ENCODE measurements at places on chromosomes 1 and 21. TPM values are rescaled to one million over a fixed set of nuclear protein-coding genes. Genes with fewer than 3 reads are reported as not detected.

The GRIK1 gene
- not detected for total RNA-seq

The PDZK1IP1 gene
- not detected for total RNA-seq

The PIGR gene
- 2.6 TPM for total RNA-seq

The SMCP gene
- not detected for total RNA-seq

The RGS16 gene
- total RNA-seq: 6.5 TPM

The THEM5 gene
- total RNA-seq: not detected

GRCh38 chr1:106995970-106996369, 60.5 kb upstream of the PRMT6 start:
- no peak for DNase-seq

DNA sequence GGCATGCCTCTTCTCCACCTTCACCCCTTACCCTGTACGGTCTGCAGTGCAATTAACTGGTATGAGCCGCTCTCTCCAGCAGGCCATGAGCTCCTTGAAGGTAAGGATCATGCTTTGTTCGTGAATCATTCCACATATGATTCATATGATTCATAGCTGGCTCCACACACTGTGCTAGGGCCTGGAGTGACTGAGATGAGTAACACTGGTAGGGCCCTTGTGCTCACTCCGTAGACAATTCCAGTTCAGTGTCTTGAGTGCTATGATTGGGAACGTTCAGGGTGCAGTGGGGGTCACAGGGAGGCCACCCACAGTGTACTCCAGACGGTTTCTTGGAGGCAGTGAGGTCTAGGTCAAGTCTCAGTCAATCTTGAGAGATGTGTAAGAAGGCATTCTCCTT, 239.8 kb downstream of the LMX1A start:
- peak; percentile 48 for DNase-seq

DNA sequence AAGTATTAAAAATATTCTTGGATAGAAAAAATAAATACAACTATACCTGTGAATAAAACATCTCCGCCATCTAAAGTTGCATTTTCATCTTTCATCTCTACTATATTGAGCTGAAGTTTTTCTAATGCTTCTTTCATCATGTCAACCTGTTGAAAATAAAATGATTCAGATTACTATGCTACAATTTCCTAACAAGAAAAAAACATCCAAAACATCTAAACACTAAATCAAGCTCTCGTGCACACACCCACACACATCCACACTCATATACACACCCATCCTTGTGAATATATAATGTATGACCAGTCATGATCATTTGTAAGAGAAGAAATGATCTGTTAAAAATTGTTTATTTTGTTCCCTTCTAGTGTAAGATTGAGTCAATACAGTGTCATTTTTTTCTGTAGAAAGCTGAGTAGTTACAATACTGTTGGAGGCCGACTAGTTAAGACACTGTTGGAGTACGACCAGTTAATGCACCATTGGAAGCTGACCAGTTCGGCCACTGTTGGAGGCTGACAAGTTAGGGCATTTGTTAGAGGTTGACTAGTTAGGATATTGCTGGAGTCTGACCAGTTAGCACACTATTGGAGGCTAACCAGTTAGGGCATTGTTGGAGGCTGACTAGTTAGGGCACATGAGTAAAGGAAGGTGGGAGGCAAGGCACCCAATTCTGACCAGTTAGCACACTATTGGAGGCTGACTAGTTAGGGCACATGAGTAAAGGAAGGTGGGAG, 82.4 kb upstream of the BCL10 start:
- no peak for DNase-seq

- DNase-seq: no peak
Measured at GRCh38 chr21:16072221-16072620, 342.4 kb downstream of the USP25 start.

DNA sequence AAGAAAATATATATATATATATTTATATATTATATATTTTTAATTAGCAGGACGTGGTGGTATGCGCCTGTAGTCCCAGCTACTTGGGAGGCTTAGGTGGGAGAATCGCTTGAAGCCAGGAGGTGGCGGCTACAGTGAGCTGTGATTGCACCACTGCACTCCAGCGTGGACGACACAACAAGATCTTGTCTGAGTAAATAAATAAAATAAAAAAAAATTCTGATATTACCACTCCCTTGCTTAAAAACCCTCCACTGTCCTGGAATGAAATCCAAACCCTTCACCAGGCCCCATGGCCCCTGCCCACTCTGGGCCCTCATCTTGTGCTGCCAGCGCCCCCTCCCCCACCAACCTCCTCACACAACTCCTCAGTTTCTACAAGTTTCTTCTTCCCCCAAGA, 1.7 kb upstream of the ECE1 start:
- DNase-seq: no peak

- no peak for DNase-seq
Measured at GRCh38 chr1:200305806-200306205, 104.0 kb downstream of the ZNF281 start.

DNA sequence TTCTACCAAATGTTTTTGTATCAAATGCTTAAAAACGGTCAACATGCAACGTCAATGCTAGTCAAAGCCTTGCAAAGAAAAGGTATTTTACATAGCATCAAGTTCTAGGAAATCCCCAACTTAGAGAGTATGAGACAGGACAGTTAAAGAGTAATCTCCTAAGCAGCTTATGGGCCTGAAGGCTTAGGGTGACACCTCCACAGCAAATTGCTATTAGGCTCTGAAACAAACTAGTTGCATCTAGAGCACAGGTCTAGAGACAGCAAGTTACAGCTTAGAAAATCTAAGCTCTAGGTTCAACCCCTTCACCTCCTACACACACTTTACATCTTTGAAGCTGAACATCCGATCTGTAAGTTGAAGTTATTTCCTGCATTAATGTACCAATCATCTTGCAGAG, 13.7 kb downstream of the PABPC4 start:
- DNase-seq: no peak

GRCh38 chr1:55063577-55063942, 24.2 kb downstream of the PCSK9 start:
- no peak for DNase-seq

GRCh38 chr1:235552146-235552716, 48.0 kb upstream of the B3GALNT2 start:
- no peak for DNase-seq

DNA sequence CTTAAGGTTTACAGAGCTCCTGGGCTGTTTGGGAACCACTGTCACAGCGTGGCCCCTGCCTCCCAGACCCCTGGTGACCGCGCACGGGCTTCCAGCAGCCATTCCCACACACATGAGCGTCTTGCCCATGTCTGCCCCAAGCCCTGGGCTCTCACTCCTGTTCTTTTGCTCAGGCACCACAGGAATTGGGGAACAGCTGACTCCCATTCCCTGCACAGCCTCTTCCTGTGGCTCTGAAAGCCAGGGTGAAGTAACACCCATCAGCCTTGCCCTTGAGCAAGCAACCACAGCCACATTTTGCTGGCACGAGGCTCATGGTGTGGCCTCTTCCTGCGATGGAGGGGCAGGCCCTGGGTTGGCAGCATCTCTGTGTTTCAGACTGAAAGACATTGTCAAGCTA, 14.3 kb upstream of the GPR157 start:
- no peak for DNase-seq

DNA sequence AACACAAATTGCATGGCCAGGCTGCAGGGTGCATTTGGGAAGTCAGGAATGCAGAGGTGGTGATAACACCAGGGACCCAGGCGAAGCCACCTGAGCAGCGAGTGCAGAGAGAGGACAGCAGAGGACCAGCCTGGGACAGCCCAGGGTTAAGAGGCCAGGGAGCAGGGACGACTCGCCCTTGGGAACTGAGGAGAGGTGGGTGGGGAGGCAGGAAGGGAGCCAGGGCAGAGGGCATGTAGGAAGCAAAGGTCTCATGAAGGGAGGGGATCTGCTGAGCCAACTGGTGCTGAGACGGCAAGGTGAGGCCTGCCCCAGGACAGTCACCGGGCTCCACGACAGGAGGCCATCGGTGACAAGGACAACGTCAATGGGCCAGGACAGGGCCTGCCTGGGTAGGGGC, 16.4 kb downstream of the KIF17 start:
- no peak for DNase-seq

- DNase-seq: peak; percentile 59
Measured at GRCh38 chr1:154324669-154325582, at the start of gene ATP8B2. Gene ATP8B2 (plus strand): TSS chr1:154325525. CDS start chr1:154328142, 2,617 bp downstream.

DNA sequence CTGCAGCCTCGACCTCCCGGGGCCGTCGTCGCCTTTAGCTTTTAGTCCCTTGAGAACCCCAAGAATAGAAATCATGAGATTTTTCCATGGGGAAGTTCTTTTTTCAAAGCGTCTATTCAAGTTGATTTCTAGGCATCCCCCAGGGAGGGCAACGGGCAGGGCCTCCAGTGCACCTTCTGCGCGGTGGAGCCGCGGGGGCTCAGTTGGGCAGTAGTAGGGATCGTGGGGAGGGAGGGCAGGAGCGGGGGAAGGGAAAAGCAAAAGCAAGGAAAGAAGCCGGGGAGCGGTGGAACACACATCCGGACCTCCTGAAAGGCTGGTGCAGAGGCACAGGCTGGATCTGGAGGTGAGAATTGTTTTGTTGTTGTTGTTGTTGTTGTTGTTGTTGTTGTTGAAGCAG, 103.4 kb downstream of the PPIAL4G start:
- no peak for DNase-seq

DNA sequence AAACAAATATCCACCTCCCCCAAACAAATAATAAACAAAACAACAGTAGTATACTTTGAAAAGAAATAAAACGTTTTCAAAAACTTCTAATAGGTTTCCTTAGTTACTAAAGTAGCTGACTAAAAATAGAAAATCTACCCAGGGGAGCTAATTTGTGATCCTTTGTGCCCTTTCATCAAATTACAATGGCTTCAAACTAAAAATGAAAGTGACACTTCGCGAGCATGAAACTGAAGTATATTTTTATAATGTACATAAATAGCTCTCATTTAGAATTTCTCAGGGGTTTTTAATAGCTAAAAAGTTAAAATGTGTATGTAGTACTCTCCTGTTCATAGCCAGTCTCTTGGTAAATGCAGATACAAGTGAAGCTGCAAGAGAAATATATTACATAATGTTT, 78.4 kb downstream of the BRINP3 start:
- DNase-seq: no peak

DNA sequence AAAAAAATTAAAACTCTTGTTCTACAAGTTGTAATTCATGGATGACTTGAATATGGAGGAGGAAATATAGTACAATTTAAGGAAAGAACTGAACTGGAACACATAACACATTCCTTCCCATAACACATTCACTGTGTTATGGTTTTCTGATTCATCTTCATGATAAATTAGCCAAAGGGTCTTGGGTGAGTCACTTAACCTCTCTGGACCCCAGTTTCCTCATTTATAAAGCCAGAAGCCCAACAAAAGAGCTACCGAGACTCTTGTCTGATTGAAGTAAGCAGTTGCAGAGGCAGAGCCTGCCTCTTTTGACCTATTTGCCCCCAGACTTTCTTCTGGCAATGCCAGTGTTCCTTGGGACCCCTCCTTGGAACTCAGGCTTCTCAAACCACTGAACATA, 161.9 kb upstream of the KCTD3 start:
- DNase-seq: no peak
